Lower leg skin (tissue), 4 donors: ENCODE measurements at places on chromosomes 7 and 10.

DNA sequence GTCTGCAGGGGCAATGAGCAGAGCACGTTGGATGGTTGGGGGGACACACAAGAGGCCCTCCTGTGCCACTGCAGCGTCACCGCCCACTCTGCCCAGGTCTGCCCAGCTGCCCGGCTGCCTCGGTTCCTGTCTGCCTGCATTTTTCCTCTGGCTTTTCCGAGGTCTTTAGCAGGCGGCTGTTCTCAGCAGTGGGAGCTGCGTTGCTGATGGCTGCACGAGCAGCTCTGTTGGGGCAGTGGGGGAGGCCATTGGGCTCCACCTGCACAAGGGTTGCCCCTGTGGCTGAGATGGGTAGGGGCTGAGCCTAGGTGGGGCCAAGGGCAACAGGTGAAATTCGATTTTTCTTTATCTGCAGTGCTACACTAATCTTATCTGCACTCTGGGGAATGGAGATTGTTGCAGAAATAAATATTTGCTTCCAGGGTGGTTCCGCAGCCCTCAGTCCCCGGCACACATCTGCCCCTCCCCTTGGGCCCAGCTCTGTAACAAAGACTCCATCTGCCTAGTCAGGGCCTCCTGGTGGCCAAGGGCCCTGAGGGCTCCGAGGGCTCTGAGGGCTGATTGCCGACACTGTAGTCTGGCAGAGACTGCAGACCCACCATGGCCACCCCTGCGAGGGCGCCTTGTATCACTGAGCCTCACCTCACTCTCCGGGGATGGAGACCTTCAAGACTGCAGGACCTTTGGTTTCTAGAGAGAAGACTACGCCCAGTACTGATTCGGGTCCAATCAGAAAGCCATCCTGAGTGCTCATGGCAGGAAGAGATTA lies 141.7 kb upstream of the SHH start:
- no peak for DNase-seq

DNA sequence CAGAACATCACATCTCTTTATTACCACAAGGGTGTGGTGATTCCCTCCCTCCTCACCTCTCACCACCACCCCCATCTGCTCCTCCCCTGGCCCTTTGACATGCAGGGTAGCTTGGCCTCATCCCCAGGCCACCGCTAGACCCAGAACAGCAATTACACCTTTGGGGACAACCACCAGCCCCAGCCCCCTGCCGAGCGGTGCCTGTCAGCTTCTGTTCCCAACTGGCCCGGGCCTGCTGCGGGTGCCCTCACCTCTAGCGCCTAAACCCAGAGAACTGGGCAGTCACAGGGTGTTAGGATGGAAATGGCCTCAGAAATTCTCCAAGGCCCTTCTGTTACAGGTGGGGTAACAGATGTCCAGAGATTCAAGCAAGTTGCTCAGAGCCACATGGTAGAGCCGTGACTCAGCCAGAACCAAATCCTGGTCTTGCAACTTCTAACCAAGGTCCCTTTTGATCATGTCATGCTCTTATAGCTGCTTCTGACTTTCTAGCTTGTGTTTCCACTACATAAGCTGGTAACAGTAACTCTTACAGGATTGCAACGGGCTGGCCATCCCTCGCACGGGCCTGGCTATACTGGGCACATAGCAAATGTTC lies 78.0 kb downstream of the PRKAG2 start:
- DNase-seq, result no peak

DNA sequence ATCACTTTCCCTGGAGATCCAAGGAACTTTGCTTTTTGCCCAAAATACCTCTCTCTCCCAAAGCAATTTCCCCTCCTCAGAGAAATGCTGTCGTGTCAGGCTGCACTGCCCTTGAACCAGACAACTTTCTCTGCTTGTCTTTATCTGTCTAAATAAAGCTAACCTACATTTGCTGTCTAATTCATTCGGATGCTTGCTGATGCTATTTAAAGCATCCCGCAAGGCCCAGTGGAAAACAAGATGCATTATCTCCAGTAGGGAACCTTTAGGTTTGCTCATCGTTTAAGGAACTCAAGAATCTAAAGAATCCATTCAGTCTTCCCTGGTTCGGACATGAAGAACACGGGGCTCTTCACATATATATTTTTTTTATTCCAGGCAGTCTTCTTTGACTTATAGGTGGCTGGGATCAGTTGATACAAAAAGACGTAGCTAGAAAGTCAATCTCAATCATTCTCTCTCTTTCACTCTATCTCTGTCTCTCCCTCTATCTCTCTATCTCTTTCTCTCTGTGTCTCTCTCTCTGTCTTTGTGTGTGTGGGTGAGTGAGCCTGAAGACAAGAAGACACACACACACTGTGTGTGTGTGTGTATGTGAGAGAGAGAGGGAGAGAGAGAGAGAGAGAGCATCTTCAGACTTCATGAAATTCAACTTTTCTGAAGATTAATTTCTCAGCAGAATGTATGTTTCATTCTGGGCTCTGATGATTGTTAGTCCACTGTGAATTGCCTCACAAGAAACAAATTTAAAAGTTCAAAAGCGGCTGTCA lies 92.8 kb upstream of the MKLN1 start:
- DNase-seq, result no peak

GRCh38 chr7:130141884-130142653 lies 63.1 kb downstream of the TMEM209 start:
- DNase-seq, result peak; percentile 79

- DNase-seq, result no peak
These were observed 4.8 kb upstream of the CDK6 start for GRCh38 chr7:92841192-92841591.

- no peak for DNase-seq
These were observed 20.3 kb upstream of the IGF2BP3 start for GRCh38 chr7:23490357-23491135.

- no peak for DNase-seq
These were observed 603.3 kb upstream of the IGFBP3 start for GRCh38 chr7:46524350-46524749.

- no peak for DNase-seq
These were observed 13.3 kb downstream of the ZNF804B start for GRCh38 chr7:88772776-88773175.

- DNase-seq, result no peak
These were observed 287.2 kb downstream of the GFRA1 start for GRCh38 chr10:115985786-115986185.

GRCh38 chr7:26440233-26441001 lies 148.8 kb downstream of the SNX10 start:
- no peak for DNase-seq

DNA sequence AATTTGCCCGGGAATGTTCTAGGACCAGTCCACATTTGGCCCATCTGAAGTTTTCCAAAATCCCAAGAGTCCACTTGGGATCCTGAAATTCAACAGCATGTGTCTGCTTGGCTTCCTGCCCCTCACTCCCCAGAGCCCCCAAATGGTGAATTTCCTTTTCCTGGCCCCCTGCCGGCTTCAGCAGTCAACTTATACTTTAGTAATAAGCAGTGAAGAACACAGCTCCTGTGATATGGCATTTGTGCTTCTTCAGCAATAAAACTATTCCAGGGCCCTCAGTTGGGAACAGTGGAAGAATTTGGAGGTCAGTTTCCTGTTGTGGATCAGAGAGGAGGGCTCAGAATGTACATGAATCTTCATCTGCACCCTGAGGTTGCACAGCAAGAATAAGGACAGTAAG lies 51.1 kb downstream of the PRF1 start:
- DNase-seq, result no peak

GRCh38 chr7:155975490-155975889 lies 163.2 kb upstream of the SHH start:
- DNase-seq, result no peak

DNA sequence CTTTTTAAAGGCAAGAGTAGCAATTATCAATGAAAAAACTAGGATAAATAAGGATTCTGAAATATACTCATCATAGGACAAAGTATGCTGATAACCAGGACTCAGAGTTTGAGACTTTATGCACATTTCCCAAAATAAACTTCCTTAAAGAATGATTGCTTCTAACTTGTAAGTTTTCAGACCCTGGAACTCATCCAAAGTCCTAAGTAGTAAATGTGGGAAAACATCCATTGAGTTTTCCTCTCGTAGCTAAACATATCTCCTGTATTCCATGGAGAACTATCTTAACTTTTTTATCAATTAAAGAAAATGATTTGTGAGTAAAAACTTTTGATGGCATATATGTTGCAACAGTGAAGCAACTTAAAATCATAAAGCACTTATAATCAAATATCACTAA lies 285.2 kb upstream of the KLF6 start:
- no peak for DNase-seq

GRCh38 chr10:92876509-92877036 lies 28.3 kb downstream of the EXOC6 start:
- DNase-seq, result no peak

- peak; percentile 32 for DNase-seq
These were observed 23.9 kb downstream of the KLF6 start for GRCh38 chr10:3761021-3761686.
